Endothelial cell of umbilical vein (primary cell): ENCODE measurements at places on chromosomes 4 and X. TPM values are rescaled to one million over a fixed set of nuclear protein-coding genes. Genes with fewer than 3 reads are reported as not detected.

GRCh38 chr4:186201535-186202230 lies 10.3 kb downstream of the CYP4V2 start:
- no peak for DNase-seq

DNA sequence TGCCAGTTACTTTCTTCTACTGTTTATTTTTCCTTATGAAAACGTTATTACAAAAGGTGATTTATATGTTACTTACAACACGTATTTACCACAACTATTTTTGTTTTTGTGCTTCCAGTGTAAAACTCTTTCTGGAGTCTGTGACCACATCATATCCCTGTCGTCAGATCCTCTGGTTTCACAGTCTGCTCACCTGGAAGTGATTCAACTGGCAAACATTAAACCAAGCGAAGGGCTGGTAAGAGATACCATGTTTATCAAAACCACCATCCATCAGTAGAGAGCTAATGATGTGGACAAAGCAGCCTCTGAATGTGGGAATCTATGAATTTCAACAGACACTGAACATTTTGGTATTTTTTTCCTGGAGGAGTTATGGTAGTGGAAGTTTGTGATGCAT lies 116.1 kb downstream of the CNKSR2 start:
- no peak for DNase-seq

GRCh38 chr4:153825691-153826090 lies 36.8 kb upstream of the SFRP2 start:
- no peak for DNase-seq

- no peak for DNase-seq
These were observed 23.4 kb downstream of the NOCT start for GRCh38 chr4:139038874-139039443.

DNA sequence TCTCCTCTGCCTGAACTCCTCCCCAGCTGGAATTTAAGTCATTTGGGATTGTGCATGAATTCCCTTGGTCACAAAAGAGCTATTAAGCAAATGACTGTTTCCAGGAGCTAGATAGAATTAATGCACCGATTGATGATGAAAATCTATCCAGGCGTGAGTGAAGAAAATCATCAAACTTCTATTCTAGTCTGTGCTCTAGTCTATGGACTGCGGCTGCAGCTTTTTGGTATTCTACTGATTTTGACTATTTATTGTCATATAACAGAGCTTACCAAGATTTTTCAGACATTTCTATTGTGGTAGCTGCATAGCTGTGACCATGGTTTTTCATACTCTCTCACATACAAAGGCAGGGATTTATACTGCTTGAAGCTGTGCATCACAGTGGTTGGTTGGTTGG lies 403.8 kb downstream of the FSTL5 start:
- DNase-seq = no peak

GRCh38 chr4:186904101-186904500 lies 180.4 kb upstream of the FAT1 start:
- DNase-seq = peak; percentile 29

DNA sequence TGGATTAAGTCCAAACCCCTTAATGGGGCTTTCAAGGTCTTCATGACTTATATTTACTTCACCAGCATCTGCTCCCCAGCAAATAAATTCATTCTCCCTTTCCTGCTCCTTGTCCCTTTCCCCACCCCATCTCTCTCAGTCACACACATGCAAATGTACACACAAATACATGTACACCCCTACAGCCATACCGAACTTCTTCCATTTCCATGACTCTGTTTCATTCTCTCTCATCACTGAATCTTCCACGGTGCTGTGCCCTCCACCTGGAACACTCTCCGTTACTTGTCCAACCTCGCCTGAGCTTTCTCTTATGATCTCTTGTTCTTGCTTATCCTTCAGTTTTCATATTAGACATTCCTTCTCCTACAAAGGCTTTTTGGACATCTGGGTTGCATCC lies 22.0 kb upstream of the RPA4 start:
- DNase-seq = no peak

DNA sequence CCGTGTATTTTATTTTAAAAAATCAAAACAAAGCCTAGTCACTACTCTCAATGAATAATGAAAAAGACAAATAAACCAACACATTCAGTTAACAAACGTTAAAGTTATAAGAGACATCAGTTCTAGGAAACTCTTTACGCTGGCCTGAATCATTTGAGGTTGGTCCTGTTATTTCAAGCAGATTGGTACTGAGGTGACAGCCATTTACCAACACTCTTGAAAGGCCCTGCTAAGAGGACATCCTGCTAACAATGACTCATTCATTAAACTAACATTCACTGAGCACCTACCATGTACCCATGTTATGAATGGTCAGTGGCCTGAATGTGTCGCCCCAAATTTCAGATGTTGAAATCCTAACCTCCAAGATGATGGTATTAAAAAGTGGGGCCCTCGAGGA lies 57.1 kb upstream of the ADGRG2 start:
- DNase-seq = no peak

- DNase-seq = no peak
These were observed 179.1 kb downstream of the CBR4 start for GRCh38 chr4:168830777-168831512.

GRCh38 chr4:78704317-78704716 lies 71.8 kb upstream of the BMP2K start:
- no peak for DNase-seq

GRCh38 chr4:149521611-149522425 lies 293.8 kb downstream of the IQCM start:
- no peak for DNase-seq

DNA sequence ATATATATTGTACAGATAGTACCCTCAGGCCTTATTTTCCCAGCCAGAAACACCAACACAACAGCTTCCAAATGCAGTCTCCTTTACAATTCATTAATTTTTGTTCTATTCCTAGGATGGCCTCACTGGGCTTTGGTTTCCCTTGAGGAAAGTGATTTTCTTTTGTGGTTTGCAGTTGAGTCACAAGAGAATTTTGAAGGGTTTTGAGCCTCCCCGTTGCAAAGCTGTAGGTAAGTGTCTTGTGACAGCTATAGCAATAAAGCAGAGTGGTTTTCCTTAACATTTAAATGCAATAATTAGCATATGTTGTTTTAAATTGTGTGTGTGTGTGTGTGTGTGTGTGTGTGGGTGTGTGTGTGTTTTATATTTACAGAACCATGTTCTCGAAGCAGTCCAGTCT lies 54.1 kb upstream of the WDR17 start:
- no peak for DNase-seq

- DNase-seq = no peak
These were observed 24.7 kb upstream of the FRAS1 start for GRCh38 chr4:78032446-78032845.

DNA sequence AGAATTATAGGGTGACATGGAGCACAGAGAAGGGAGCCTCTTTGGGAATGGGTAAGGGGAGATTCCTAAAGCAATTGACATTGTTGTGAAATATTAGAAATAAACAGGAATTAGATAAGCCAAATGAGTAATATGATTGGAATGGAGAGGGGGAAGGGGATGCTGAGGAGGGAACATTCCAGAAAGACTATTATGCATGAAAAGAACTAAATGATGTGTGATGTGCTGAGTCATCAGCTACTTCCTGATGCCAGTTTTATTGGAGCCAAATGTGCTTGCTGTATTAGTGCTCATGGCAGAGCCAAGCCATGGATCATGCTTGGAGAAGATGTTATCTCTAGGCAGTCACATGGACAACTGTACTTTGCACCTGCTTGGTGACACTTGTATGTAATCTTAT lies 189.0 kb upstream of the HCCS start:
- peak; percentile 84 for DNase-seq

DNA sequence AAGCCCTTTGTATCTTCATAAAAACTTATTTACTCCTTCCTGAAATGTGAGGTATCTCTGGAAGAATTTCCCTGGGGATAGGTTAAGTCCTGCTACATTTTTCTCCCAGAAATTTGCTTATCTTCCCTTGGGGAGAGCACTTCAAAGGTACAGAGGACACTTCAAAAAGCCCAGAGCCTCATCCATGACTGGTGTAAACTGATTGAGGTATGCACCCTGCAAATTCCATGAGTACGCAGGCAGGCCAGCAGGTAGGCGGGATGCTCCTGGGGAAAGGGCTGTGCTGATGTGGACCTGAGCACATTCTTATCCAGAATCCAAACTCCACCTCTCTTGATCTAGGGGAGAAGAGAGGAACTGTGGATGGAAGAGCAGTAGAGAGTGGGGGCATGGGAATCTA lies 26.3 kb upstream of the RASGEF1B start:
- no peak for DNase-seq

- DNase-seq = peak; percentile 56
These were observed at the start of gene PLXNB3 for GRCh38 chrX:153763989-153764755. TSS of gene PLXNB3 (plus strand) at chrX:153764249. CDS start at chrX:153765536, 1,287 bp downstream.

NAT8L gene
- polyA plus RNA-seq = 0.10 and 0.11 TPM in 2 replicates

SPANXN5 gene
- not detected in 2 replicates for polyA plus RNA-seq

PPBP gene
- polyA plus RNA-seq = not detected in 2 replicates

NXF2B gene
- polyA plus RNA-seq = not detected in 2 replicates

ELF4 gene
- polyA plus RNA-seq = 31.6 and 31.9 TPM in 2 replicates

IL1RAPL2 gene
- polyA plus RNA-seq = not detected in 2 replicates

PCDH7 gene
- polyA plus RNA-seq = 9.5 and 11.1 TPM in 2 replicates

KDR gene
- polyA plus RNA-seq = 65.8 and 80.5 TPM in 2 replicates

DCAF8L2 gene
- 0.36 and 0.41 TPM in 2 replicates for polyA plus RNA-seq

PSMD10 gene
- polyA plus RNA-seq = 72.5 and 93.8 TPM in 2 replicates

NHS gene
- 0.07 and 0.08 TPM in 2 replicates for polyA plus RNA-seq
